ENCODE measurements at places on chromosomes 16 and 17. TPM values are rescaled to one million over a fixed set of nuclear protein-coding genes. Genes with fewer than 3 reads are reported as not detected.

Gene ABCC3
- 2.6 TPM for total RNA-seq

Gene CRISPLD2
- 39.8 TPM for total RNA-seq

Gene TP53TG3
- total RNA-seq = not detected

Gene G6PC1
- not detected for total RNA-seq

Gene ZNF263
- 82.8 TPM for total RNA-seq
